CD4-positive, alpha-beta T cell treated with Interleukin-17A for 1 hour (primary cell): ENCODE measurements at places on chromosomes 6 and 20.

- no peak for DNase-seq
Measured at GRCh38 chr6:135811644-135812526, 39.6 kb upstream of the PDE7B start.

- DNase-seq: no peak
Measured at GRCh38 chr6:28729501-28730402, 194.0 kb downstream of the TRIM27 start.

DNA sequence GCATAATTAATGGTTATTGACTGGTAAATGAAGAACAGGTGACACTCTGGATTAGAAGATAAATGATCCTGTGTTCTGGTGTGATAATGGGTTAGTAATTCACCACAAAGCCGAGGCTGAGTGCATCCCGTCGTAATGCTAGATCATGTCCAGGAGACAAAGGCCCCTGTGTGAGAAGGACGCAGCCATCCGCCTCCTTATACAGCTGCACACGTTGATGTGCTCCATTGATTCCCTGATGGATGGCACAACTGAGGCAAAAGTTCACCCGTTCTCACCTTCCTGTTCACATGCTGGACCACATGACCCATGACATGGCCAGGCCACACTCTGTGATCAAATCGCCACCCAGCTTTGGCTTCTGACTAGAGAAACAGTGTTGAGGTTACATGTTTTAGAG, 136.1 kb downstream of the FOXC1 start:
- DNase-seq: no peak

GRCh38 chr20:59498291-59498690, 106.0 kb upstream of the PHACTR3 start:
- DNase-seq: no peak

DNA sequence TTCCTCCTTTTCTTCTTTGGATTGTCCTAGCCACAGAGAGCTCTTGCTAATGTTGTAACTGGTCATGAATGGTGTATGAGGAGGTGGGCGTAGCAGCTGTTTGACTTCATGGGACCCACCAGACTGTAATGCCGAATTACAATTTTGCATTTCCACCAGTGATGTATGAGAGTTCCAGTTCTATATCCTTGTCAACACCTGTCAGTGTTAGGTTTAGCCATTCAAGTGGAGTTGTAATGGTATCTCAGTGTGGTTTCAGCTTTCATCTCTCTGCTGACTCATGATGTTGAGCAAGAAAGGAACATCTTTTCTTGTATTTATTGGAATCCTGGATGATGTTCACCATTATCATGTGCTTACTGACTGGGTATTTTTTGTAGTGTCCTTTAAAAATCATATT, 5.1 kb downstream of the IGF2R start:
- no peak for DNase-seq

- DNase-seq: no peak
Measured at GRCh38 chr20:46108435-46108841, 9.7 kb upstream of the CD40 start.

- DNase-seq: no peak
Measured at GRCh38 chr6:5827056-5827904, 179.4 kb downstream of the NRN1 start.

DNA sequence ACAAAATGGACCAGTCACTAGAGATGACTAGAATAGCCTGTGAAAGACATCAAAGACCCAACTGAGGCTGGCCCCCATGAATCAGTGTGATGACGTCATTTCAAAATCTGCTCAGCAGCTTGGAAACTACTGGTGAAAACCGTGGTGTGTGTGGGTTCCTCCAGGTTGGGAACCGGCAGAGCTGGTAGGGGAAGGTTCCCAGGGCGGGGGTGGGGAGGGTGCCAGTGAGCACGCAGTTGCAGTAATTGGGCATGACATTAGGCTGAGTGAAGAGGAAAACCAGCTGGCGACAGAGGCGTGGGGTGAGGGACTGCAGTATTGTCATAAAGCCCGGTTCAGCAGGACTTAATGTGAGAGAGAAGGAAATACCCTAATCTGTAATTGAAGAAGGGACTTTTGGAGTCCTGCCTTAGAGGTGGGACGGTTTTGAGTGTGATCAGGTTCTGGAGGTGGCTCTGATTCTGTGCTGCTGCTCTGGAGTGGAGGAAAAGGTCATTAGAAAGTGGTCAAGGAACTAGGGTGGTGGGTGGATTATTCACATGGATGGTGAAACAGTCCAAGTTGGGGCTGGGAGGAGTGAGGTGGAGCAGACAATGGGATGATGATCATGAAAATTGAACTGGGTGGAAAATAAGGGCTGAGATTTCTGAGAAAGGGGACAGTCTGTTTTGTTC, 52.0 kb upstream of the MTHFD1L start:
- no peak for DNase-seq

DNA sequence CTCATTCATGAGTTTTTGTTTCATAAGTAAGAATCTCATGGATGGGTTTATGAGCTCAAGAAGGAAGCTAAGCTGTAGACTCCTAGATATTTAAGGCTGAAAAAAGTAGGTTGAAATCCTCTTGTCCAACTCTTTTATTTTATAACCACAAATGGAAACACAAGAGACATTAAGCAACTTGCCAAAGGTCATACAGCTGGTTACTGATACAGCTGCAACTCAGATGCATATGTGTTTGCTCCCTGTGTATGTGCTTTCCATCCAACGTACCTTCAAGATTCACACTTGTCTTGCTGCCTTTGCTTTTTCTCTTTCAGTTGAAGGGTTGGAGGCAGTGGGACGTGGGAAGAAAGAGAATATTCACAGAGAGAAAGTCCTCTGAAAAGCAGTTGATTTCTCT, 153.5 kb upstream of the STMND1 start:
- no peak for DNase-seq

DNA sequence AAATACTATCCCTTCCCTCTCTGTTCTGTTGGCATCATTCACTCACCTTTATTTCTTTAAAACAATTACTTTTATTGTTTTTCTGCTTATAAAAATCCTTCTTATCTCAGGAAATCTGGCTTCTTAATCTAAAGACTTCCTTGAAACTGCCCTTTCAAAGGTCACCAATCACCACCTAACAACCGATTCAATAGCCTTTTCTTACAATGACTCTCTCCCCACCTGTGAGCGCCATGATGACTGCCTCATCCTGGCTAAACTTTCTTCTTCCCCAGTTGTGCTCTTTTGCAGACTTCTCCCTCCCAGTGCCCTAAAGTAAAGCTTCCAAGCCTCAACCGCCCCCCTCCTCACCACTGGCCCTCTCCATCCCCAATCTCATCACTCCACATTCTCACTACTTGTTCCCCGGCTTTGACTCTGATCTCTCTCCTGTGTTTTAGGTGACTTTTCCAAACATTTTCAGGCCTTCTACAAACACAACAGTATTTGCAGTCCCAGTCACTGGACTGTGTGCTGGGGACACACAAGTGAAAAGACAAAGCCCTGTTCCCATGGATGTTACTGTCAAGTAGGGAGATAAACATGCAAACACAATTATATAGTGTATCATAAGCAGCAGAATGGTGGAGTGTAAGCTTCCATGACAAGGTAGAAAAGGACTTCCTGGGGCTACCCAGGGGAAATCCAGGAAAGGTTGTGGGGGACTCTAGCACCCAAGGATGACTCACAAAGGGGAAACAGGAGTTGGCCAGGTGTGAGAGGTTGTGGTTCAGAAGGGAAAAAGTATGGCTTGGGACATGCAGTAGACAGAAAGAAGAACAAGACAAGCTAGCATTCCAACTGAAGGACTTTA, 12.8 kb downstream of the NHSL1 start:
- DNase-seq: no peak

DNA sequence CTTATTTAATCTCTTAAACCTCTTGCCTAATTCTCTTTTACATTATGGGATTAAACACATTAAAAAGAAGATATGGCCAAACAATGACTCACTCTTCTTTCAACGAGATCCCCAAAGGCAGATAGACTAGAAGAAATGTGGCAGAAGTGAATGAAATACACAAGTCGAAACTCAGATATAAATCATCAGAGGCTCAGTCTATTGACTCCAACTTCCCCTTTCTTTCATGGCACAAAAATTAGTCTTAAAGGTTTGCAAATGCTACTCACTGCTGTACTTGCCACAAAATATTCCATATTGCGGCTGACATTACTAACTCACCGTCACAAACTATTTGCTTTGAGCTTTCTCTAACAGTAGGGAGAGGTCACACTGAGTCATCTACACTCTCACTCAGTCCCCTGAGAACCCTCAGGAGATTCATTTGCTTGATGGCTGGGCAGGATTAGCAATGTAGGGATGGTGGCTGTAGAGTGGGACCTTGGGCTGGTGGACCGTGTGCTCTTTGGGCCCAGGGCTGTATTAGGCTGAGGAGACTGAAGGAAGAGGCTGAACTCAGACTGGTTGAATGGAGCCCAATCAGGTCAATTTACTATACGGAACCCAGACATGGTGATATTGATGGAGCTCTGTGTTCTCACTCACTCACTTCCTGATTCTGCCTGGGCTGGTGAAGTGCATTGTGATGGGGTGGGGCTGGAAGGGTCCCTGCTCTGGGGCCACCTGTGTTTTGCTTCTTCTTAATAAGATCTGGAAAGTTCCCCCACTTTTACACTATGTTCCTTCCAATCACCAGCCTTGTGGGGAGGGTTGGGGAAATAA, 42.8 kb upstream of the UBR2 start:
- DNase-seq: no peak

DNA sequence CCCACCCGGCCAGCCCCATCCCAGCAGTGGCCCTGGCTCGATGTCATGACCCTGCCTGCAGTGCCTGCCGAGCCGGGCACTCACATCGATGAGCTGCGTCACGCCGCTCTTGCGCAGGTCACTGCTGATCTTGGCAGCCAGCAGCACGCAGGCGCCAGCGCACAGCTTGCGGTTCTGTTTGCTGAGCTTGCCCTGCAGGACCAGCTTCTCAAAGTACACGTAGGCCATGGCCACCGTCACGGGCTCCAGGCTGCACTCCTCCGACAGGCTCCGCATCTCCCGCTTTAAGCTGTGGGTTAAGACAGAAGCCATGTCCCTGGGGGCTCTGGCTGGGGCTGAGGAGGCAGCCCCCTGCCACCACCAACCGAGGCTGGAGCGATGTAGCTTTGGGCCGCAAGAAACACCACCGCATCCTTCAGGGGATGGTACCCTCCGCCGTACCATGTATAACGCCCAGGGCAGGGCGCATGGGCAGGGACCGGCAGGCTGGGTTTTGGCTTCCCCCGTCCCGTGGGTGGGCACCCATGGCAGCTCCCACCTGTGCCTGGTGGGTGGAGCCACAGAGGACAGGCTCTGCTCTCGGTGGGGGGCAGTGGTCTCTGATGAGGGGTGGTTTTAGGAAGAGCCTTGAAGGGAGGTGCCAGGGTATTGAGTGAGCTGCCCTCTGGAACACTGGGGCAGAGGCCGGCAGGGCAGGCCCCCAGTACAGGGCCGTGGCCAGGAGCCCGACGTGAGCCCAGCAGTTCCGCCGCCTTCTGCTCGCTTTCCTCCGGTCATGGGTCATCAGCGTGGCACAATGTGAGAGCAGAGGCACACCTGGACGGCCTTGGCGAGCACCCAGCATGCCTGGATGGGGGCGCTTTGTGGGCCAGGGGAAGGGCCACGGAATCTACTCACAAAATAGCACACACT, 4.5 kb downstream of the RPS21 start:
- DNase-seq: no peak
